ENCODE measurements at places on chromosomes 12 and 14.

GRCh38 chr14:61477712-61478462 lies 156.5 kb downstream of the PRKCH start:
- DNase-seq, result no peak

DNA sequence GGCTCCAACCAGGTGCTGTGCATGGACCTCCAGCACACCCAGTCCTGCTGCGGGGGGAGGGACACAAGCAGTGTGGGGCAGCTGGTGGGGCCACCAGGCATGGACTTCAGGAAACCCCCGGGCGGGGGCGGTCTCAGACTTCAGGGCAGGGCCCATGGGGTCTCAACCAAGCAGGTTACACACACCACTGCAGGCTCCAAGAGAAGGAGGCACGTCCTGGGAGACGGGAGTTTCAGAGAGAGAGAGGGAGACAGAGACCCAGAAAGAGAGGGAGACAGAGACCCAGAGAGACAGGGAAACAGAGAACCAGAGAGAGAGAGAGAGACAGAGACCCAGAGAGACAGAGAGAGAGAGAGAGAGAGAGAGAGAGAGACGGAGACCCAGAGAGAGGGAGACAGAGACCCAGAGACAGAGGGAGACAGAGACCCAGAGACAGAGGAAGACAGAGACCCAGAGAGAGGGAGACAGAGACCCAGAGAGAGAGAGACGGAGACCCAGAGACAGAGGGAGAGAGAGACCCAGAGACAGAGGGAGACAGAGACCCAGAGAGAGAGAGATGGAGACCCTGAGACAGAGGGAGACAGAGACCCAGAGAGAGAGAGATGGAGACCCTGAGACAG lies 128.9 kb downstream of the NCOR2 start:
- DNase-seq, result no peak

GRCh38 chr12:124359671-124360581 lies 65.0 kb downstream of the RFLNA start:
- DNase-seq, result no peak

DNA sequence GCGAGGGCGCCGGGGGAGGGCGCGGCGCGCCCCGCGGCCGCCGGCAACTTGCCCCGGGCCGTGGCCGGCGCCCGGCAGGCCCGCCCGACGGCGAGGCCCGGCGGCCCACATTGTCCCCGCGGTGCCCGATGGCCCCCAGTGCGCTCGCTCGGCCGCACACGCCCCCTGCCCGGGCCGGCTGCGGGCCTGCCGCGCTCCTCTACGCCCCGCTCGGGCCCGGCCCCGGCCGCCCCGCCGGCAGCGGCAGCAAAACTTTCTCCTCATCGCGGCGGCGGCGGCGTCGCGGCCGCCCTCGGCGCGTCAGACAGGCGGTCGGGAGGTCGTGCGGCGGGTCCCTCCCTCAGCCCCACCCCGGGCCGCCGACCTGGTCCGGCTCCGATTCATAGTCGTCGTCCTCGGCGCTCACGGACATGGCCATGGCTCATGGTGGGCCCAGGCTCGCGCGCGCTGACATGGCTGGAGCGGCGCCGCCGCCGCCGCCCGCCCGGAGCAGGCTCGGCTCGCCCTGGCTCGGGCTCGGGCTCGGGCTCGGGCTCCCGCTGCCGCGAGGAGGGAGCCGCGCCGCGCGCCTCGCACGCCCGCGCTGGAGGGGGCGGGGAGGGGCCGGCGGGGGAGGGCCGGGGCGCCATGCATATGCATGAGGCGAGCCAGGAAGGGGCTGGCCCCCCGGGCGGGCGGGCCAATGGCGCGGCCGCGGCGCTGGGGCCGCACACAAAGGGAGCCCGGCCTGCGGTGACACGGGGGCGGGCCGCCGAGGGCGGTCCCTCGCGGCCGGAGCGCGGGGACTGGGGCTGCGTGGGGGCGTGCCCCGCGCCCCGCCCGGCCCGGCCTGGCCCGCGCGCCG lies 67.1 kb downstream of the RNF34 start:
- DNase-seq, result peak; percentile 23

DNA sequence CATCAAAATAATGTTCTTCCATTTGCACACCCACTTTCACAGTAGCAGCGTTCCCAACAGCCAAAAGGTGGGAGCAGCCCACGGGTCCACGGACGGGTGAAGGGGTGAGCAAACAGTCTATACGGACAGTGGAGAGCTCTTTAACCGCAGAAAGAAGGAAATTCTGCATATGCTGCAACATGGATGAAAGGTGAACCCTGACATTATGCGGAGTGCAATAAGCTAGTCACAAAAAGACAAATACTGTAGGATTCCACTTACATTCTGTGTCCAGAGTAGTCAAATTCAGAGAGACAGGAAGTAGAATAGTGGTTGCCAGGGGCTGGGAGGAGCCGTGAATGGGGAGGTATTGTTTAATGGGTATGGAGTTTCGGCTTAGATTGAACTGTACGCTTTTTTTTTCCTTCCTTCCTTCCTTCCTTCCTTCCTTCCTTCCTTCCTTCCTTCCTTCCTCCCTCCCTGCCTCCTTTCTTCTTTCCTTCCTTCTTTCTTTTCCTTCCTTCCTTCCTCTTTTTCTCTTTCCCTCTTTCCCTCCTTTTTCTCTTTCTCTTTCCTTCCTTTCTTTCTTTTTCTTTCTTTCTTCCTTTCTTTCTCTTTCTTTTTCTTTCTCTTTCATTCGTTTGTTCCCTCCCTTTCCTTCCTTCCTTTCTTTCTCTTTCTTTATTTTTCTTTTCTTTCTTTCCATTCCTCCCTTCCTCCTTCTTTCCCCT lies 15.8 kb upstream of the ANKRD9 start:
- DNase-seq, result no peak

GRCh38 chr14:56268039-56268438 lies 149.8 kb downstream of the PELI2 start:
- no peak for DNase-seq

DNA sequence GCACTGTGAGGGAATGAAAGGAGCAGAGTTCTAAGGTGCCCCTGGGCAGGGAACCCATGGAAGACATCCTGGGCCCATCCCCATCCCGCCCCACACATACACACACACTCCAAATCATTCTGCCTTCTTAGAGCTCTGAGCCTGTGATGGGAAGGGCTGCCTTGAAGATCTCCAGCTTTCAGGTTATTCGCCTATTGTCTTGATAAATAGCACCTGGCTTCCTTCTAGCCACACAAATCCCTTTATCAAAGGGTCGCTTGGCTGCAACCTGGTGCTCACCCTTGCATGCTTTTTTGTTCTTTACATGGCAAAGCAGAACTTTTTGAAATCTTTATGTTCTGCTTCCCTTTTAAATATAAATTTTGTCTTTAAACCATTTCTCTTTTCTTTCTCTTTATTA lies 112.2 kb upstream of the TMTC1 start:
- DNase-seq, result no peak

DNA sequence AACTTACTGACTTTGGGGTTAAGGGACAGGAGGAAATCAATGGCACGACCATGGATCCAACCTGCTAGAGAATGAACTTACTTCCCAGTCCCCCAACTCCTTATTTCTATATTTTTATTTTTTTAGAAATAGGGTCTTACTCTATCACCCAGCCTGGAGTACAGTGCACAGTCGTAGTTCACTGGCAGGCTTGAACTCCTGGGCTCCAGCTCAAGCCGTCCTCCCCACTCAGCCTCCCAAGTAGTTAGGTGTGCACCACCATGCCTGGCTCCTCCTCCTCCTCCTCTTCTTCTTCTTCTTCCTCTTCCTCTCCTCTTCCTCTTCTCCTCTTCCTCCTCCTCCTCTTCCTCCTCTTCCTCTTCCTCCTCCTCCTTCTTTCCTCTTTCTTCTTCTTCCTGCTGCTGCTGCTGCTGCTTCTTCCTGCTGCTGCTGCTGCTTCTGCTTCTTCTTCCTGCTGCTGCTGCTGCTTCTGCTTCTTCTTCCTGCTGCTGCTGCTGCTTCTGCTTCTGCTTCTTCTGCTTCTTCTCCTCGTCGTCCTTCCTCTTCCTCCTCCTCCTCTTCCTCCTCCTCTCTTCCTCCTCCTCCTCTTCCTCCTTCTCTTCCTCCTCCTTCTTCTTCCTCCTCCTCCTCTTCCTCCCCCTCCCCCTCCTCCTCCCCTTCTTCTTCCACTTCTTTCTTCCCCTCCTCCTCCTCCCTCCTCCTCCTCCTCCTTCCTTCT lies 390.1 kb upstream of the RGS6 start:
- DNase-seq, result no peak

DNA sequence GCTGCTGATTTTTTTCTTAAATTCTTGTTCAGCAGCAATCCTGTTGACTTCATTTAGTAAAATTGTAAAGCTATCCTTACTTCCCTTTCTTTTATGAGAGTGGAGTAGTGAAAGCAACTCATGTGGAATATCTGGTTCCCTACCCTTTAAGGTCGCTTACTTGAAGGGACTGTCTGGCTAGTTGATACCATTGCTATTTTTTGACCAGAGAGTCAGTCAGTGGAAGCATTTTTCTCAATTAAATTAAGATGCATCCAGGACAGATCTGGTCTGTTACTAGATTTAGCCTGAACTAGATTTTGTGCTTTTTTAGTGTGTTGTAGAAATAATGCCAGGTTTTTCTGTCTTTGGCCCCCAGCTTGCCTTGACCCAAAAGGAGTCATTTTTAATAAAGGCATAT lies 18.0 kb downstream of the TTC8 start:
- no peak for DNase-seq

DNA sequence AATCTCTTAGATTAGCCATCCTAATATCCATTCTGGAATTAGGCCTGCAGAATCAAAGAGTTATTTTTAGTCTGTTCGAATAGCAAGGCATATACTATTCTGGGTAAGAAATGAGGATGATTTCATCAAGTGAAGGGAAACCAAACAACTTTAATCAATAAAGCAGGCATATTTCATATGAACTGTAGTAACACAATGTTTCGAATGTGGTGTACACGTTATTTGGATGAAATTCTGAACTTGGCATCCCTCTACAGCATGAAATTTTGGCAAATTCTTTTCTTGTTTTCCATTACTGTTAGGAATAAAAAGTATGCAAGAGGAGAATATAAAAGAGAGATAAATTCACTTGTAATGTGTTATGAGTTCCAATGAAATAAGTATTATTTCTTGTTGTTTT lies 1233.3 kb upstream of the SEL1L start:
- DNase-seq, result no peak

GRCh38 chr12:109621211-109621694 lies 47.7 kb downstream of the MVK start:
- peak; percentile 59 for DNase-seq

GRCh38 chr12:2259369-2259768 lies 206.6 kb downstream of the CACNA1C start:
- DNase-seq, result no peak

- peak; percentile 24 for DNase-seq
These were observed 754 bp downstream of the ACSS3 start for GRCh38 chr12:81078469-81079196.

DNA sequence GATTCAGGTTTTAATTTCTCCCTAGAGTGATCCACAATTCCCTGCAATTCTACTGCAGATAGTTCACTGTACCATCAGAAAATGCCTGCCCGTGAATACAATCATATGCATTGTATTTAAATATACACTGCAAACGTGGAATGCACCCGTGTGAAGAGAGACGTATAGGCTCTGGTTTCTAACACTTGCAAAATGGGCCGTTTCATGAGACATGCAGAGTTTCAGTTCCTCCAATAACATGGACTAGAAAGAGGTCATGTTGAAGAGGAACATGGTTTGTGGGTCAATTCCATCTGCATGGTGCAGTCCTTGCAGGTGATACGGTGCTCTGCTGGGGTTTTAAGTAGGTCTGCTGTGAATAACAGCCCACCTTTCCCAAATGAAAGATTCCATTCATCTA lies 373.3 kb downstream of the TMEM132D start:
- DNase-seq, result no peak

- DNase-seq, result no peak
These were observed 88.4 kb downstream of the ANO2 start for GRCh38 chr12:5856692-5857091.

- no peak for DNase-seq
These were observed 126.5 kb downstream of the PDE3A start for GRCh38 chr12:20494851-20495250.

DNA sequence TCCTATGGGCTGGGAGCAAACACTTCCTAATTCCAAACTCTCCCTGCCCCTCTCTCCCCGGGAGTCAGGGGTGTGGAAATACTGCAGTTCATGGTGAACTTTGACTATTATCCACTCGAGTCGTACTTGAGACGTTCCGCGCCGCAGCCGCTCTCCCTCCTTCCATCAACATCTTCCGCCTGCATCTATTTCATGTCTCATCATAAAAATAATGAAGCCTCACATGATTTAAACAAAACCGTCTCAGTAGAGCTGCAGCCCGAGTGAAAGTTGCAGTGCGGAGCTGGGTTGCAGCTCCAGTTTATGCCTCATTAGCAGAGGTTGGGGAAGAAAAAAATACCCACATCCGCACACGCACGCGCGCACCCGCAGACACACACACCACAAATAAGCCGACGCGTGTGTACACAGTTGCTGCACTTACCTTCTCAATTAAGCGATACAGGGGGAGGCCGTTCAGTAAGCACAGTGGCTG lies 283 bp downstream of the LMO3 start:
- no peak for DNase-seq

All from AG09309 (cell line).